Umbilical cord (tissue), 2 donors: ENCODE measurements at places on chromosomes 11 and 22. TPM values are rescaled to one million over a fixed set of nuclear protein-coding genes. Genes with fewer than 3 reads are reported as not detected.

- no peak for DNase-seq
Measured at GRCh38 chr11:567011-567628, 6.3 kb downstream of the RASSF7 start.

The CD3E gene
- total RNA-seq, result not detected

DNA sequence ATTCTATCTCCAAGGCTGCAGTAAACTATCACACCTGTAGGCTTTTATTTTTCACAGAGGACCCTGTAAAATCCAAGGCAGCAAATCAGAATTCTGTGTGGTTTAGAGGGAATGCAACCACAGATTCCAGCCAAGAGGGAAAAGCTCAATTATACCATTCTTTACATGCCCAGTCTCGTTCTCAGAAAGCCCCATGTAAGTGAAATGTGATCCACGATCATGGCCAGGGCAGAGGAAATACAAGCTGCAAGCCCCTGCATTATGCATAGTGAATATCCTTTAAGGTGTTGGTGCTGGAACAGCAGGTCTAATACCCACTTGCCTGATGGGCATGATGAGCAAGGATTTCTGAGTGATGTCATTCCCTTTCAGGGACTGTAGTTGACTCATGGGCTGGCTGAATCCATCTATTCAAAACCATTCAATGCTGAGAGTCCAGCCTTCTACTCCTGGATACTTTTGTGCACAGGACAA lies 198.7 kb upstream of the MTMR2 start:
- peak; percentile 65 for DNase-seq

DNA sequence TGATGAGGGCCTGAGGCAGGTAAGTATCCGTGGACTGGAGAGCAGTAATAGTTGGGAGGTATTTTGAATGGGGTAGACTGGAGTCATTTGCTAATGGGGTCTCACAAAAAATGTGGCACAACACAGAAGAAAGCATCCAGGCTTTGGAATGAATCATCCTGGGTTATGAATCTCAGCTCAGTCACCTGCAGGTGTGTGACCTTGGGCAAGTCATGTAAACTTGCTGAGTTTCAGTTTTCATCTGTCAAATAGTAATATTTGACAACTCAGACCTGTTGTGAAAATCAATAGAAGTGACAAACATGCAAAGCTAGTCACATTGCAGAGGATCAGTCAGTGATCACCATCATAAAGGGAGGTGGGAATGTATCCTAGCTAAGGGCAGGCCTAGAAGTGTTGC lies 232.0 kb upstream of the TENM4 start:
- no peak for DNase-seq

- no peak for DNase-seq
Measured at GRCh38 chr11:115391160-115391559, 113.1 kb downstream of the CADM1 start.

DNA sequence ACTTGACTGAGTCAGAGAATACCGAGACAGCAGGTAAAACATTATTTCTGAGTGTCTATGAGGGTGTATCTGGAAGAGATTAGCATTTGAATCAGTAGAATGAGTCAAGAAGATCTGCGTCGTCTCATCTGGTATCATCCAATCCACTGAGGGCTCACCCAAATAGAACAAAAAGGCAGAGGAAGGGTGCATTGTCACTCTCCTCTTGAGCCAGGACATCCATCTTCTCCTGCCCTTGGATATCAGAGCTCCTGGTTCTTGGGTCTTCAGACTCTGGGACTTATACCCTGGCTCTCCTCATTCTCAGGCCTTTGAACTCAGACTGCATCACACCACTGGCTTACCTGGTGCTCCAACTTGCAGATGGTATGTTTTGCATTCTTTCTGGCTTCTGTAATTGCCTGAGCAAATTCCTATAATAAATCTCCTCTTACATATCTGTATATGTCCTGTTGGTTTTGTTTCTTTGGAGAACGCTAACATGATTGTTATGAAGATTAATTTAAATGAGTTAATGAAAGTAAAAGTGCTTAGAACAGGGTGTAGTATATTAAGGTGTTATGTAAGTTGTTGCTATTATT lies 49.3 kb downstream of the ME3 start:
- peak; percentile 43 for DNase-seq

GRCh38 chr11:126396965-126397364 lies 41.5 kb downstream of the ST3GAL4 start:
- no peak for DNase-seq

- peak; percentile 76 for DNase-seq
Measured at GRCh38 chr11:130480186-130480585, 31.7 kb downstream of the ADAMTS15 start.

The CEND1 gene
- total RNA-seq, result 1.4 TPM

The DEUP1 gene
- 4.1 TPM for total RNA-seq

The SART1 gene
- 38.0 TPM for total RNA-seq

DNA sequence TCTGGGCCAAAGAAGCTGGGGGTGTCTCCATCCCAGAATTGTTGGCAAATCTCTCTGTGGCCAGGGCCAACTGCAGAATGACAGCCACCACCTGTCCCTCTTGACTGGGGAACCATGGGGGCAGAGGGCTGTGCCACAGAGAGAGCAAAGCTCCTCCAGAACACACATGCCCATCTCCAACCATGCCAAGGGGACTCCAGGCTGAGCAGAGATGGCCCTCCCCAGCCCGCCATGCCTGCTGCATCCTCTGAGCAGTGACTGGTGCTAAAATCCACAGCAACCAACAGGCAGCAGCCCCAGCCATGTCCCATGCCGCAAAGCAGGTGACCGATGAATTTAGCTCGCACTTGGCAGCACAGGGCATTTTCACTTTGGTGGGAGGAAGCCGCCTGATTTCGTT lies 45.0 kb downstream of the LARGE1 start:
- DNase-seq, result no peak

GRCh38 chr22:39491696-39492095 lies 10.4 kb upstream of the MIEF1 start:
- DNase-seq, result no peak

The TSPAN4 gene
- 43.8 TPM for total RNA-seq

The KLHDC7B gene
- total RNA-seq, result 6.0 TPM

GRCh38 chr11:112769170-112769569 lies 192.1 kb upstream of the NCAM1 start:
- DNase-seq, result no peak

DNA sequence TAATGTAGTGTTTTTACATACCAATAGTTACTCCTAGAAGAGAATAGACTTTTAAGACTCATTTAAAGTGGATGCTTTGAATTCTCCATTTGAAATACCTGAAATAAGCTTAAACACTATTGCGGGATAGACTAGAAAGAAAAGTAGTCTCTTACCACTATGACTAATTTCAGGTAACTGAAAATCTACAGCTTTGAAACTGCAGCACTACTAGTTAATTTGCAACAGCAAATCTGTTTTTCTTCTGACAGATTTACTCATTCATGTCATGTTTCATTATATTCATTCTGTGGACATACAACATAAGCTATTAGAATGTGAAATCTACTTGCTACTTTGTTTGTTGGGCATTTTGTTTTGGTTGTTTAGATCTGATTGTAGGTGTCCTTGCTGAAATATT lies 153.6 kb downstream of the MAML2 start:
- DNase-seq, result no peak

GRCh38 chr11:79809487-79809886 lies 368.7 kb upstream of the TENM4 start:
- DNase-seq, result no peak

DNA sequence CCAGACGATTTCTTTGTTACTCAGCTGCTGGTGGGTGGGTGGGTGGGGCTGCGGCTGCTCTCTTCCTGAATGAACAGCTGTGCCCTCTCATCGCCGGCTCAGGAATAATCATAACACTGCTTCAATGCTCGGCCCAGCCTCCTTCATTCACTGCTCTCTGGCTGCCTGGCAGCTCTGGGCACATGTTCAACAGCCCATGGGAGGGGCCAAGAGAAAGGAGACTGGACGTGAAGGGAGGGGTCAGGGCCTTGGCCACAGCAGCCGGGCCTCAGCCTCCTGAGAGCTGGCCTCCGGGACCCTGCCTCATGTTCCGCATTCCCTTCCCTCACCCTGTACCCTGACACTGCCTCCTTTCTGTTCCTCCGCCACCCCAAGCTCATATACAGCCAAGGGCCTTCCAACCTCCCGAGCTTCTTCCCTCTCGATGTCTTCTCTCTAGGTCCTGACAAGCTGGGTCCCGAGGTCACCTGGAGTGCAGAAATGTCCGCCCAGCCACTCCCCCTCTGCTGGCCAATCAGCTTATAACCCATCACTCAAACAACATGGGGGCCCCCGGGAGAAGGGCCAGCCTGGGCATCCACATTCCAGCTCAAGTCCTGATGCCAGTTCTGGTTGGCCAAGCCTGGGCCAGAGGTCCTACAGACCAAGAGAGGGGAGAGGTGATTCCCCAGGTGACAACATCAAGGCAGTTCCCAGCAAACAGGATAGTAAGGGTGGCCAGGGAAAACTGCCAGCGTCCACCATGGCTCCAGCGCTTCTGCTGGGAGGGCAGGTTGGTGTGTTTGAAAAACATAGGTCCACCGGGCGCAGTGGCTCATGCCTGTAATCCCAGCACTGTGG lies 3.2 kb upstream of the CSDC2 start:
- DNase-seq, result peak; percentile 96

DNA sequence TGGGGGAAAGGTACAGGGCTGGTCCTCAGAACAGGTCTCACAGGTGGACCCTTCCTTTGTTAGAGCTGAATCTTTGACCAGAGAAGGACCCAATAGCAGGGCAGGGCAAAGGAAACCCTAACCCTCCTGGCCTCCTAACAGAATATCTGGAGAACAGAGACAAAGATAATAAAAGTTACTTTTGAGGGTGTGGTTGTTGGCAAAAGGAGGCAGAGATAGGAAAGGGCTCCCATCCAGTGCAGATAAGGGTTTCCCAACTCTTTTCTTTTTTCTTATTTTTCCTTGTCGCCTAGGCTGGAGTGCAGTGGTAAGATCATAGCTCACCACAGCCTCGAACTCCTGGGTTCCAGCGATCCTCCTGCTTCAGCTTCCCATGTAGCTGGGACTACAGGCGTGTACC lies 11.9 kb downstream of the PCSK7 start:
- no peak for DNase-seq

- DNase-seq, result no peak
Measured at GRCh38 chr11:132901638-132902471, 630.4 kb downstream of the OPCML start.

The BACE1 gene
- total RNA-seq, result 12.0 TPM

The CALCA gene
- total RNA-seq, result not detected

The ART1 gene
- total RNA-seq, result not detected

The PSMC3 gene
- 79.9 TPM for total RNA-seq

DNA sequence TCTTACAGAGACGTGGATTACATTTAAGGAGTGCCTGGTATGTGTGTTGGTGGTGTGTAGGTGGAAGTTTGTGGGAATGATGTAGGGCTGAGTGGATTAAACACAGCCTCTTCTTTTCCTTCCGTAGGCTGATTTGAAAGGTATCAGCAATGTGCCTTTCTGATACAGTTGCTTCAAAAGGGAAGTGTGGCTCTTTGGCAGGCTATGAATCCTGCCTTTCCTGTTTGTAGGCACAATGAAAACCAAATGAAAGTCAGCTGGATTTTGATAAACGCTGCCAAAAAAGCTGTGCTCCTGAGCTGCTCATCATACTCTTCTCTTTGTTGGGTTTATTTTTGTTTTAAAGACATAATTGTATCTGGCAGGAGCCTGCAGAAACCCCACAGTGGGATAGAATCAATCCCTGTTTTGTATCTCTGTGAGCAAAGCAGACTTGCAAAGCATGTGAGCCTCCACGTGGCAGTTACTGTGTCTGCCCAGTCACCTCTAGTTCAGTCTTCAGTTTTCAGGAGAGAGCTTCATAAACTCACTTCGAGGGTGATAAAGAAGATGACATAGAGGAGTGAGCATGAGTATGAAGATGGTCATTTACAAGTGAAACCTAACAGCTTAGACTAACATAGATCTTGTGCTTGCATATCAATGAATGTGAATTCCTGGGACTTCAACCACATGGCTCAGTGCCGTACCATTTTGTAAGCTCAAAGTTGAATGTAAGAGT lies 655.7 kb upstream of the KIRREL3 start:
- DNase-seq, result peak; percentile 23

- no peak for DNase-seq
Measured at GRCh38 chr11:34621876-34622275, 983 bp downstream of the EHF start.

GRCh38 chr11:114774599-114775361 lies 96.5 kb downstream of the NXPE2 start:
- peak; percentile 72 for DNase-seq

DNA sequence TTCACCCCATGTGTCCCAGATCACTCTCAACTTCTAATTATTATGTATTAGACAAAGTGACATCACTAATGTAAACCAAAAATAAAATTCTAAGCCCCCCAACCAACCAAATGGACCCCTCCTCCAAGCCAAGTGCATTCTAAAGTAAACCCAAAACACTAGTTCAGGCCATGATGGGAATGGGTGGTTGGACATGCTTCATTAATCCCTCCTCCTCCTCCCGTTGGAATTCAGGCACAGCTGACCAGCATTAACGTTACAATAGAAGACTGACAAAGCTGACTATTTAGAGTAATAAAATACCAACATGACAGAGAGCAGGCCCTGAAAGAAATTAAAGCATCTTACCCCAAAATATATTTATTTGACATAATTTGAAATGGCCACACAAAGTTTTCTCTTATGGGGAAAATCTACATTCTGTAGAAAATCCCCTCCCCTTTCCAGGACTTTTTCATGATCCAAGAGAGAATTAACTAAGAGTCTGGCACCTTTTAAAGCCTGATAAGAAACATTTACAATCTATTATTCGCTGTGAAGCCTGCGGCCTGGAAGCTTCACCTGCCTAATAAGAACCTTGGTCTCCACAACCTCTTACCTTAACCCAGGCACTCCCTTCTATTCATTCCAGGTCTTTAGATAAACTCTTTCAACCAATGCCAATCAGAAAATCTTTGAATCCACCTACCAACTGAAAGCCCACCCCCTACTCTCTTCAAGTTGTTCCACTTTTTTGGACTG lies 948.5 kb upstream of the CCDC90B start:
- DNase-seq, result no peak

DNA sequence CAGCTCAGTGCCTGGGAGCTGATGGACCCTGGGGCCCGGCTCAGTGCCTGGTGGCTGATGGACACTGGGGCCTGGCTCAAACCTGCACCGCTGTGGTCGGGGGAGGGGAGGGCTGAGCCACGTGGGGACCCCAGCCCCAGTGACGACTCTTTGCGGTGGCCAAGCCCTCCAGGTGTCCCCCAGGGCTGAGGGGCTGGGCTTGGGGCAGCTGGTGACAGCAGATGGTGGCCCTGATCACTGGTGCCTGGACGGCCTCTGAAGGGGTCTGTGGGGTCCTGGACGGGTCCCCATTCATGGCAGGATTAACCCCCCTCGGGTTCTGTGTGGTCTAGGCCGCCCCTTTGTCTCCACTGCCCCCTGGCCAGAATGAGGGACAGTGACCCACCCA lies 3.4 kb upstream of the MUC5B start:
- no peak for DNase-seq

- DNase-seq, result no peak
Measured at GRCh38 chr11:123815122-123815521, 9.0 kb upstream of the OR6M1 start.
